Stimulated activated CD8-positive, alpha-beta memory T cell treated with anti-CD3 and anti-CD28 coated beads, Interleukin-15, amount 100 ng/mL, for 24 hours (primary cell): ENCODE measurements at places on chromosomes 6 and 20.

DNA sequence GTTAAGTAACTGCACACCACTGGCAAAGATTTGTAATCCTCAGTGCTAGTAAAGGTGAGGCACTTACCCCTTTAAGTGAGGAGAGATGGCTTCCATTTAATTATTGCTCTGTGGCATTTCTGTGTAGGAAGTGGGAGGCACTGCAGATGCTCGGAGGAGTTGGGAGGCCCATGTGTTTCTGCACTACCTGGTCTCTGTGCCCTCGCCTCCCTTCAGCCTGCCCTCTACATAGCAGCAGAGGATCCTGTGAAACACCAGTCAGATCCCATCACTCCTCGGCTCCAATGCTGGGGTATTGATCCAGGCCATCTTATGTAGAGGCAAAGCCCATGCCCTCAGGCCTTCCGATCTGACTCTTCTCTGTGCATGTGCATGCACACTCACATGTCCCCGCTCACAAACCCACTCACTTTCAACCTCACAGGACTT lies 67.0 kb downstream of the SLX4IP start:
- no peak for DNase-seq

GRCh38 chr6:162871966-162872365 lies 144.2 kb downstream of the PACRG start:
- no peak for DNase-seq

DNA sequence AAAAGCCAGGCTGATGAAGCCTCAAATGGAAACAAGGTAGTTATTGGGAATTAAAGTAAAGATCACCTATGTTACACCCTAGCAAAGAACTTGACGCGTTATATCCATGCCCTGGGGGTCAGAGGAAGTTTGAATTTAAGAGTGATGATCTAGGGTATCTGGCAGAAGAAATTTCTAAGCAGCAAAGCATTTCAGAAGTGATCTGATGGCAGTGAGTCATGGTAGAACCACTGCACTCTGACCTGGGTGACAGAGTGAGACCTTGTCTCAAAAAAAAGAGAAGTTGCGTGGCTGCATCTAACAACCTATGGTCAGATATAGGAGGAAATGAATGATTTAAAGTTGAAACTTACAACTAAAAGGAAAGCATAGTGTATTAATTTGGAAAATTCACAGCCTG lies 45.2 kb downstream of the SCP2D1 start:
- DNase-seq: no peak

DNA sequence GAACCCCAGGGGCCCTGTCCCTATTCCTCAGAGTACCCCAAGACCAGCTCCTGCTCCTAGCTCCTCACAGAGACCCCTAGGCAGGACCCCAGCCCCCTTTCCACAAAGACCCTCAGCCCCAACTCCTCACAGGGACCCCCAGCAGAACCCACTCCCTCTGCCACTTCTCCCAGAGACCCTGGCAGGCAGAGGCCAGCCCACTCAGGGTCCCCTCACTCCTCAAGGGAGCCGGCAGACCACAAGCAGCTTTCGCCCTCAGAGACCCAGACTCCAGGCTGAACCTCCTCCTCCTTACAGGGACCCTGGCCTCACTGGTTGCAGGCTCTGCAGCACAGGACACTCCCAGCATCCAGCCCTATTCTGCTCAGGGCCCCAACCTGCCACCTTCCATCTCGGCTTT lies 575 bp downstream of the SLC44A4 start:
- no peak for DNase-seq

DNA sequence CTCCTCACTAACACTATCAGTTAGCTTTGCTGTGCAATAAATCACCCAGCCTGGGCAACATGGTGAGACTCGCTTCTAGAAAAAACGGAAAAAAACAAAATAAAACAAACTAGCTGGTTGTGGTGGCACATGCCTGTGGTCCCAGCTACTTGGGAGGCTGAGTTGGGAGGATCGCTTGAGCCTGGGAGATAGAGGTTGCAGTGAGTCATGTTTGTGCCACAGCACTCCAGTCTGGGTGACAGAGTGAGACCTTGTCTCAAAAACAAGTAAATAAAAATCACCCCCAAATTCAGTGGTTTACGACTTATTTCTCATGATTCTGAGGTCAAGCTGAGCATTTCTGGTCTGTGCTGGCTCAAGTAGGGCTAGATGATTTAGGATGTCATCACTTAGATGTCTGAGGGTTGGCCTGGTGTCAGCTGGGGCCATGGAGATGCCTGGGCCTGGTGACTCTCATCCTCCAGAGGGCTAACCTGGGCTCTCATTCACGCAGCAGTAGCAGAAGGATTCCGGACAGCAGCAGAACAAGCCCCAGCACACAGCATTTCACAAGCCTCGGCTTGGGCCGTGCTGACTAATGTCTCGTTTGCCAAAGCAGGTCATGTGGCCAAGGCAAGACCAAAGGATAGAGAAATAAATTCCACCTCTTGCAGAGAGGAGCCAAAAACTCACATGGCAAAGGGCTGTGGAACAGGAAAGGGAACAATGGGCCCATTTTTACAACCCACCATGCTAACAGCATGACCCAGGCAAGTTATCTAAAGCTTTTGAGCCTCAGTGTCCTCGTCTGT lies 32.5 kb downstream of the MGME1 start:
- DNase-seq: no peak

- no peak for DNase-seq
These were observed 87.1 kb upstream of the SYNDIG1 start for GRCh38 chr20:24382331-24382730.

GRCh38 chr6:128516514-128516898 lies 3.9 kb downstream of the PTPRK start:
- no peak for DNase-seq

DNA sequence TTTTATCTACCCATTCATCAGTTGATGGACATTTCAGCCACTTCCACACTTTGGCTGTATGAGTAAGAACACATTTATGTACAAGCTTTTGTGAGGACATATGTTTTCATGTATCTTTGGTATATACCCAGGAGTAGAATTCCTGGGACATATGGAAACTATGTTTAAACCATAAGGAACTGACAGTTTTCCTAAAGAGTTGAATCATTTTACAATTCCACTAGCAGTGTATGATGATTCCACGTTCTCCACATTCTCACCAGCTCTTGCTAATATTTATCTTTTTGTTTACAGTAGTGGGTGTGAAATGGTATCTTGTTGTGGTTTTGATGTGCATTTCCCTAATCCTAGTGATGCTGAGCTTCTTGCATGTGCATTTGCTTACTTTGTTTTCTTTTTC lies 338.1 kb downstream of the PLCB1 start:
- DNase-seq: no peak

GRCh38 chr20:45732199-45732598 lies 10.1 kb downstream of the SPINT4 start:
- no peak for DNase-seq

GRCh38 chr6:63347599-63347998 lies 27.8 kb upstream of the LGSN start:
- DNase-seq: no peak

- no peak for DNase-seq
These were observed 73.7 kb upstream of the EXOC2 start for GRCh38 chr6:766625-767024.

DNA sequence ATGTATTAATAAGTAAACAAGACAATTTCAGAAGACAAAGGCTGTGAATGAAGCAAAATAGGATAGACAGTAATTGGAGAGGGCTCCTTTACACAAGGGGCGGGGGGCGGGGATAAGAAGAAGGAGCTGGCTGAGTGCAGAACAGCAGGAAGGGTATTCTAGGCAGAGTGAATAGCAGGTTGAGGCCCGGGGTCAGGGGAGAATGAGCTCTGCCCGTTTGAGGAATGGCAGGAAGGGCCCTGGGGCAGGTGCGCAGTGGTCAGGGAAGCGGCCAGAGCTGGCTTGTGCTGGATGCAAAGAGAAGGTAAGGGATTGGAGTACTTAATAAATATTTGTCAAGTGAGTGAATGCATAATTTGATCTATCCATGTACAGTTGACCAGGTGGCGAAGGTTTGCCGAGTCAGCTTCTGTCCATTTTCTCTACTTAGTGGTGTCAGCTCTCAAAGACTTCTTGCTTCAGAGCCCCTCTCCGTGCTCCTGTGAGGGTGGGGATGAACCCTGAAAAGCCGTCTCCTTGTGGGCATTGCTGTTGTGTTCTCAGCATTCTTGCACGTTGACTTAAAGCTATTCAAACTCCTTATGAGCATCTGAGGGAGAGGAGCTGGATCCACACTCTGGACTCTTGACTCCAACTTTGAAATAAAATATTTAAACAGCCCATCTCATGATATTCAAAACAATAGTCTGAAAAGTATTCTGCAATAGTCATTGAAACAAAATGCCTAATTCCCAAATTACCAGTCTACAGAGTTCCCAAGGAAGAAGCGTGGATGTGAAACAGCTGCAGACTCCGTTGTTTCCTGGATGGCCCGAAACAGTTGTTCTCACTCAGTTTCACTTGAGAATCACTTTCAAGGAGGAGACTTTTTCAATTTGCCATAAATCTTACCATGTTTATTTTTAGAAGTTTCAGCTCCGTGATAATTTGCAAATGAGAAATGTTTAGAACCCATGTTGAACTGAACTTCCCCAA lies 105.1 kb downstream of the EDN3 start:
- no peak for DNase-seq

DNA sequence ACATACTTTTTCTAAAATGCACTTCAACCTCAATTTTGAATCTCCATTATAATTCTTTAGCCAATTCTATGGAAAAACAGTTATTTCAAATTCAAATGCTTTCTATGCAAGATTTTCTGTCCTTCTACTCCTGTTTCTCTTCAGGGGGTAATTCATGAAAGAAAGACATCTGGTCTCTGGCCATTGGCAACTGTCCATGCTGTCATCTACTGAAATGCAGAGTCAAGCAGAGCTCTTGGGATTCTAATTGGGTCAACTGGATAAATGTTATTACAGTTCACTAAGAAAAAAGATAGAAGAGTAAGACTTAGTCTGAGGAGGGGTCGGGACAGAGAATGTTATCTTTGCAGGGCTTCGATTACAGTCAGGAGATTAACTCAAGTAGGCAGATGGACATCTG lies 22.0 kb upstream of the BMP5 start:
- DNase-seq: no peak

DNA sequence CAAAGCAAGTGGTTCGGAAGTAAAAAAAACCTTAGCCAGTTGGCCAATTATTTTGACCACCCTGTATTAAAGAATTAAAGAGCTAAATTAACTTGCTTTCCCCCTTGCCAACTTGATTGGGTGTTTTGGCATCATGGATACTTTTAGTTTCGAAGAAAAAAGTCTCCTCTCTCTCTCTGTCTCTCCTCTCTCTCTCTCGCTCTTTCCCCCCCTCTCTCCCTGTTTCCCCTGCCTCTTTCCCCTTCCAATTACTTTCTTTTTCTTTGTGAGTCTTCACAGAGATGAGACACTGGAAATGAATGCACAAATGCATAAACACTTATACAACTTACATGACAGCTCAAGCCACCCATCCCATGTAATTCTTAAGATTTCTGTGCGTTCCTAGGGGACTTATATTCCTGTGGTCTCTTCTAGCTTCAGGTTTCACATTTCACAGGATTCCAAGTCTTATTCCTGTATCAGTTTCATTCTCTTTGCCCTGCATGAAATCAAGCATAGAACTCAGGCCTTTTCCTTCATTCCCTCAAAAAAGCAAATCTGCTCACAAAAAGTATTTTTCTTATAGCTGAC lies 32.9 kb upstream of the EYA4 start:
- no peak for DNase-seq

DNA sequence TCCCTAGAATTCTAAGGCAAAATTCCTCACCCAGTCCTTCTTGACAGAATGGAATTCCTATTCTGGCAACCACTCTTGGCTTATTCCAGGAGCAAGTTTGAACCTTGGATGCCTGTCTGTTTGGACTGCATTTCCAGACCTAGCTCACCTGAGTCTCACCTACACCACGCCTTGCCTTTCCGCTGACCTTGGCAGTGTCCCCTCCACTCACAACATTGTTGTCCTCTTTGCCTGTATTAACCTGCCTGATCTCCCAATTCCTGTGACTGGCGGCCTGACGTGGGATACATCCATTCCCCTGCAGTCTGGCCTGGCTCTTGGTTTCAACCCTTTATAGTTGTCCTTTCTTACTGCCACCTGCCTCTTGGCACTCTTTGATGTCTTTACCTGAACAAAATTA lies 281.4 kb upstream of the SOX4 start:
- no peak for DNase-seq

DNA sequence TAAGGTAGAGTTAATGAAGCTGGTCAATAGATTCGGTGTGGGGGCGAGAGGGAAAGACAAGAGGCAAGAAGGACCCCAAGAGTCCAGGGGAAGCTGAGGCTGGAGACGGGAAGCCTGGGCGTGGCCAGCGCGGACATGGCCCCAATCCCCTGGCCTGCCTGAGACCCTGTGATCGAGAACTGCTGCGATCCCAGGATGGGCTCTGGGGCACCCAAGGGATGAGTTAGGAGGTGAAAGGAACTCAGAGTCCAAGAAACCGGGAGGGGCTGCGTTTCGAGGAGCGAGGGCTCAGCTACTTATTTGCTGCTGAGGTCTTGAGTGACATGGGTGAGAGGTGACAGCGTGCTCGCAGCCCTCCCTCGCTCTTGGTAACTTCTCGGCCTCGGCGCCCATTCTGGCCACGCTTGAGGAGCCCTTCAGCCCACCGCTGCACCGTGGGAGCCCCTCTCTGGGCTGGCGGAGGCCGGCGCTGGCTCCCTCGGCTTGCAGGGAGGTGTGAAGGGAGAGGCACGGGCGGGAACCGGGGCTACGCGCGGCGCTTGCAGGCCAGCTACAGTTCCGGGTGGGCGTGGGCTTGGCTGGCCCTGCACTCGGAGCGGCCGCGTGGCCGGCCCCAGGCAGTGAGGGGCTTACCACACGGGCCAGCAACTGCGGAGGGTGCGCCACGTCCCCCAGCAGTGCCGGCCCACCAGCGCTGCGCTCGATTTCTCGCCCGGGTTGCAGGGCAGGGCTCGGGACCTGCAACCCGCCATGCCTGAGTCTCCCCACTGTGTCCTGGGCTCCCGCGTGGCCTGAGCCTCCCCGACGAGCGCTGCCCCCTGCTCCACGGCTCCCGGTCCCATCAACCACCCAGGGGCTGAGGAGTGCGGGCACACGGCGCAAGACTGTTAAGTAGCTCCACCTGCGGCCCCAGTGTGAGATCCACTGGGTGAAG lies 58.2 kb downstream of the IRF4 start:
- no peak for DNase-seq

GRCh38 chr6:165568326-165568725 lies 94.7 kb downstream of the PDE10A start:
- no peak for DNase-seq
